ENCODE measurements at places on chromosomes 11 and 22.

- no peak for DNase-seq
These were observed 949 bp downstream of the MMP11 start for GRCh38 chr22:23773483-23774113.

GRCh38 chr11:13101644-13102512 is 92.8 kb downstream of the RASSF10 start:
- no peak for DNase-seq

GRCh38 chr11:134363592-134363991 is 31.8 kb downstream of the GLB1L2 start:
- no peak for DNase-seq

- peak; percentile 72 for DNase-seq
These were observed 23.9 kb upstream of the TMPRSS13 start for GRCh38 chr11:117953024-117953671.

GRCh38 chr22:42646569-42647525 is 2.3 kb downstream of the CYB5R3 start:
- DNase-seq: no peak

GRCh38 chr22:49040111-49040510 is 787.6 kb downstream of the BRD1 start:
- no peak for DNase-seq

DNA sequence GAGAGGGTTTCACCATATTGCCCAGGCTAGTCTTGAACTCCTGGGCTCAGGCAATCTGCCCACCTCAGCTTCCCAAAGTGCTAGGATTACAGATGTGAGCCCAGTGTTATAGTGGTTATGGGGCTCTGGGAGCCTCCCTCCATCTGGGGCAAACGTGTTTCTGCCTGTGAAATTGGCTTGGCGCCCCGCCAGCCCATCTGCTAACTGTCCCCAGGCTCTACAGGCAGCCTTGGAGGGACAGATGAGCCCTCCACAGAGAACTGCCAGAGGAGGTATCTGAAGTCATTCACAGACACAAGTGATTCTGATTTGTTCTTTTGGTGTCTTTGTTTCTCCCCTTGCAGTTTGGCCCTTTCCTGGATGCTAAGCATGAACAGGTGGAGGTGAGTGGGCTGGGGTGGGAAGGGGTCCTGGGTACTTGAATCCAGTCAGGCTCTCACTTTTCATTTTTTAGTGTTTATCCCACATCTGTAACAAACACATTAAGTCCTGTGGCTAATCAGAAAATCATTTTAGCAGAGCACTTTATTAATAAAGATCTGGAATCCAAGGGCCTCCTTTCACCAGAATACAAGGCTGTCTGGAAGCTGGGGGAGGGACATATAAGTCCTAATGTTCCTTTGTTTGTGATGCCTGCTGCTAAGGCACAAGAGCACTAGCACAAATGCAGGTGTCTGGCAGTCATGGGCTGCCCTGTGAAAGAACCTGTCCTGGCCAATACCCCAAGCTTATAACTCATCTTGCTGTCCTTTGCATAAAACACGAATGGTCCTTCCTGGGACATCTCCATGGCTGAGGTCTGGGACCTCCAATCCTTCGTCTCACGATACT is 25.7 kb upstream of the CDC42EP2 start:
- no peak for DNase-seq

GRCh38 chr11:110606415-110606814 is 105.8 kb downstream of the ARHGAP20 start:
- no peak for DNase-seq

Measured in CD4-positive, alpha-beta T cell treated with Interleukin-4 for 1 hour (primary cell).